NCI-H1105 (cell line): ENCODE measurements at places on chromosomes 2 and 18.

DNA sequence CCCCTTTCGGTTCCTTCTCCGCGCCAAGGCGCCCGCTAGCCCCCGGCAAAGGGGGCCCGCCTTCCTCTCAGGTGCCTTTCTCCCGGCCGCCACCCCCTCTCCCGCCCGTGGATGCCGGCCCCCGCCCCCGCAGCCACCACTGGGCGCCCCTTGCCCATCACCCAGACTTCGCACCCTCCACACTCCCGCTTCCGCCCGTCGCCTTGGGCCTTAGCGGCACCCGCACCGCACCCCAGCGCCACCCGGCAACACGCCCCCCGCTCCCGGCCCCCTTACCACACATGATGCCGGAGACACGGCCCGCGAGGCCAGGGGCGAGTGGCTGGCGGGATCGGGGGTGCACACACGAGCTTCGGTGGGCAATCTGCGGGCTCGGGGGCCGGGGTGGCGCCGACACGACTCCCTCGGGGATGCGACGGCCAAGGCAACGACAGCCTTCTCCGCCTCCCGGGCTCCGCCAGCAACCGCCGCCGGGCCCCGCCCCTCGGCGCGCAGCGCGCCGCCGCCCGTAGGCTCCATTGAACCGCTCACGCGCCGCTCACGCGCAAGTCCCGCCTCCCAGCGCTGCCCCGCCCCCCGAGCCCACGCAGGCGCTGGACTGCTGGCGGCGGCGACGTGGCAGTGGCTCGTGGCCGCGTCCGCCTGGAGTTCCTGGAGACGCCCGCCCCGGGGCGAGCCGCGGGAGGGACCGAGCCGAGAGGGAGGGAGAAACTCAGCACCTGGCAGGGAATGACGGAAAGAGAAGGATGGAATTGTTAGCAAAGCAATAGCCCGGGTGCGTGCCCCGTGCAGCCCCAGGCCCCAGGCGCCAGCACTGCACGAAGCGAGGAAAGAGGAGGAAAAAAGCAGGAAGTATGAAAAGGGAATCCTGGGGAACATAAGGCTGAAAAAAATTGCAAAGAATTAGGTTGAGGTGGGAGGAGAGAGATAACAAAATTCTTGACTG, at the start of gene GFPT1:
Gene GFPT1 (minus strand): TSS at position 439 of the 946 bp plus-strand sequence. CDS start 156 bp downstream, at position 283.
- peak; percentile 88 for DNase-seq

DNA sequence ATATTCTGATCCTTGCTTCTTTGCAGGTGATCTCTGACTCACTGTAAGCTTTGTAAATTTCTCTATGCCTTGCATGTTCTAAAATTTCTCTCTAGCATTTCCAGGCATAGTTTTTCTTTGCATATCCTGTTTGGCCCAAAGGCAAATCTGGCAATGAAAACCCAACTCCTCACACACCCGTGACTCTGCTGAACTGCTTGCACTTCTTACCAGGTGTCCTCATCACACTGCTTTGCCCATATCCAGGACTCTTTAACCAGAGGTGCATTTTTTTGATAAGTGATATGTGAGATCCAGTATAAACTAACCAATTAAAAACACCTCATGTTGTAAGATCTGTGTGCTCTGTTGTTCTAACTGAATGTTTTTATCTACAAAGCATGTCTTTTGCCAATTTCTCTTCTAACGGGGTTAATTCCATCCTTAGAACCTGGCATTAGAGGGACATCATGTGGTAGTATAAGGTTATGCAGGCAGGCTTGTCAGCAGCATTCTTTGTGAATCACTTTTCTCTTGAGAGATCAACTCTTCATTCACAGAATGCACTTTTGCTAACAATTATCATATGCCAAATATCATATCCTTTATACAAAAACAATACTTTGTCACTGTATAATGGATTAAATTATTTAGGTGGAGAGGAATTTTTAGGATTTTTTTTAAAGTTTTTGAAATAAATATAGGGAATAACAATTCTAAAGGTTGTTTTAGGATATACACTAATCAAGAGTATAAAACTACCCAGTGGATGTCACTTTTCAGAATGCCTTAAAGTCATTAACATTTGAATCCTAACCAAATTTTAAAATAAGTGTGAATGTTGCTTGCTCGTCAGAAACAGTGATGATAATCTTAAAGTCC, 20.8 kb upstream of the TMX3 start:
- peak; percentile 15 for DNase-seq

GRCh38 chr2:39275016-39275415, 31.2 kb upstream of the CDKL4 start:
- DNase-seq: no peak

DNA sequence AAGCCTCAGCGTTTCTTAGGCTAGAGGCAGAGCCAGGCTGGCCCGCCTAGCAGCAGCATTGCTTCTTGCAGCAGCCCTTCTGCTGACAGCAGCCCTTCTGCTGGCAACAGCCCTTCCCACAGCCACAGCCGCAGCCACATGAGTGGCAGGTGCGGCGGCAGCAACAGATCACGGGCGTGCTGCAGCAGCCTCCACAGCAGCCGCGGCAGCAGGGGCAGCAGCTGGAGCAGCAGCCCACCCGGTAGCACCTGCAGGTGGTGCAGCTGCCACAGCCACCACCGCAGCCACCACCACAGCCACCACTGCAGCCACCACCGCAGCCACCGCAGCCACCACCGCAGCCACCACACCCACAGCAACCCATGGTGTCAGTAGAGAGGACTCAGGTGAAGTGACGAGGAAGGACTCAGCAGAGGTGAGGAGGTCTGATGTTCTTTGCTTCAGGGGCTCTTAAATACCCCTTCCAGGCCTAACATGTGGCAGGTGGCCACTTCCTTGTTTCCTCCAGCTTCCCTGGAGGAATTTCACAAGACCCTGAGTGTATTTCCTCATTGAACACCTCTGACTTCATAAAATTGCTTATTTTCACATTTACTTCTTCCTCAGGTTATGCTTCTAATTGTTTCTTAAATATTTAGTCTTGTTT, at the start of gene SCYGR6:
Gene SCYGR6 (minus strand): TSS at position 364 of the 646 bp plus-strand sequence. CDS start 0 bp downstream, at position 364.
- no peak for DNase-seq

- DNase-seq: no peak
Measured at GRCh38 chr2:178273787-178274360, 79.6 kb downstream of the OSBPL6 start.

DNA sequence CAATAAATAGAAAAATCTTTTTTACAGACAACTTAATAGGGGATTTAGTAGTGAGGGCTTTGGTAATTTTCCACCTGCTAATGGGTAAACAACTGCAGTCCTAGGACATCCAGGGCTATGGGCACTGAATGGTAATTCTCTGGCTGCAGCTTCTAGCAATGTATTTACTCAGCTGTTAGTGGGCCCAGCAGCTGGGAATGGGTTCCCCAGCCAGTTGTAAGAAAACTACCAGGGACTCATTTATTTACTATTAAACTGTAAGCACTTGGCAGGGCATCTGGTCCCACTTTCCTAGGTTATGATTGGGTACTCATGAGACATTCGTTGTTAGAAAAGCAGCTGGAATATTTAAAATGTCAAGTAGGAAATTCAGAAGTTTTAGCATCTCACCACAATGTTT, 363.8 kb upstream of the TRIB2 start:
- peak; percentile 75 for DNase-seq

DNA sequence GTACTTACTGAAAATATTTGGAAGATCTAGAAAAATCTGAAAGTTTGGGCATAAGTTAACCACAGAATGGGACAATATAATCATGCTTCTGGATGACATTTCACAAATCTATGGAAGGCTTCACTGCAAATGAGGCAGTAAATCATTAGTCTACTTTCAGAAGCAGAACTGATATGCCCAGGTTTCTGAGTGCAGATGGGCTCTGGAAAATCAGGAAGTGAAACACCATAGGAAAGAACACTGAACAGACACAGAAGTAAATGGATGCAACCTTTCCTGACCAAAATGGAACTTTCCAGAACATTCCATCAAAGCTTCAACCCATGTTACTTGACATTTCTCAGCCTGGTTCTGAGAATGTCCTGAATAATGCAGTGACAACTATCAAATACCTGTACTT, 55.1 kb downstream of the KCNG3 start:
- DNase-seq: no peak

DNA sequence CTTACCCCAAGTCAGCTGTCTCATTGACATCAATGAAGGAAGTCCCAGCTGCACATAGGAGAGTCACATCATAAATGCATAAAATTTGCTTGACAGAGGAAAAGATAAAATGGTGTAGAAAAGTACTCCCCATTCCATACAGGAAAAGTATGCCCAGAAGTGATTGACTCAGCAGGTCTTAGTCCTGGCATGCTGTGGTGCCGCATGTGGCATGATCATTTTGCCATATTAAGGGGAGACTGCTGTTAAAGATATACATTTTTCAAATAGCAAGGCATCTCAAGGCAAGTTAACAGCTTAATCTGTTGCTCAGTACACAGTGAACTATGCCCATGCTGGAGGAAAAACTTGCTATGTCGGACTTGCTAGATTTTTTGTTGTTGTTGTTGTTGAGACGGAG, 8.1 kb downstream of the COPS7B start:
- DNase-seq: no peak

GRCh38 chr2:169160926-169161481, 91.6 kb downstream of the DHRS9 start:
- no peak for DNase-seq

GRCh38 chr2:160474891-160475787, 18.5 kb downstream of the RBMS1 start:
- DNase-seq: no peak

DNA sequence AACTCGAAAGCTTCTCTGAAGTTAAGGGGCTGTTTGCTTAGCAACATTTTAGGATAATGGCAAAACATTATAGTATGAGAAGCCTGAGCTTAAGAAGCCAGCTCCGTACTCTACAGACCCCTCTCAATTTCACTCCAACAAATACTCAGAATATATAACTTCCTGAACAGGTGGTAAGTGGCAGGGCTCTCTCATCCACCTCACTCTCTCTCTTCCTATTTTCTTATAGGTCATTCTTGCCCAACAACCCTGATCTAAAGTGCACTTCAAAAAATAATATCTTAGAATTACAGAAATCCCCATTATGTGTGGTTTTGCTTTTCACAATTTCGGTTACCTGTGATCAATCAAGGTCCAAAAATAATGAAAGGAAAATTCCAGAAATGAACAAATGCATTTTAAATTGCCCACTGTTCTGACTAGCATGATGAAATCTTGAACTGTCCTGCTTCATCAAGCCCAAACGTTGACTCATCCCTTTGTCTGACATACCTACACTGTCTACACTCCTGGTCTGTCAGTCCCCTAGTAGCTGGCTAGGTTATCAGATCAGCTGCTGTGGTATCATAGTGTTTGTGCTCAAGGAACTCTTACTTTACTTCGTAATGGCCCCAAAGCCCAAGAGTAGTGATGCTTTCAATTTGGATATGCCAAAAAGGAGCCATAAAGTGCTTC, 122.8 kb upstream of the COL5A2 start:
- DNase-seq: no peak

DNA sequence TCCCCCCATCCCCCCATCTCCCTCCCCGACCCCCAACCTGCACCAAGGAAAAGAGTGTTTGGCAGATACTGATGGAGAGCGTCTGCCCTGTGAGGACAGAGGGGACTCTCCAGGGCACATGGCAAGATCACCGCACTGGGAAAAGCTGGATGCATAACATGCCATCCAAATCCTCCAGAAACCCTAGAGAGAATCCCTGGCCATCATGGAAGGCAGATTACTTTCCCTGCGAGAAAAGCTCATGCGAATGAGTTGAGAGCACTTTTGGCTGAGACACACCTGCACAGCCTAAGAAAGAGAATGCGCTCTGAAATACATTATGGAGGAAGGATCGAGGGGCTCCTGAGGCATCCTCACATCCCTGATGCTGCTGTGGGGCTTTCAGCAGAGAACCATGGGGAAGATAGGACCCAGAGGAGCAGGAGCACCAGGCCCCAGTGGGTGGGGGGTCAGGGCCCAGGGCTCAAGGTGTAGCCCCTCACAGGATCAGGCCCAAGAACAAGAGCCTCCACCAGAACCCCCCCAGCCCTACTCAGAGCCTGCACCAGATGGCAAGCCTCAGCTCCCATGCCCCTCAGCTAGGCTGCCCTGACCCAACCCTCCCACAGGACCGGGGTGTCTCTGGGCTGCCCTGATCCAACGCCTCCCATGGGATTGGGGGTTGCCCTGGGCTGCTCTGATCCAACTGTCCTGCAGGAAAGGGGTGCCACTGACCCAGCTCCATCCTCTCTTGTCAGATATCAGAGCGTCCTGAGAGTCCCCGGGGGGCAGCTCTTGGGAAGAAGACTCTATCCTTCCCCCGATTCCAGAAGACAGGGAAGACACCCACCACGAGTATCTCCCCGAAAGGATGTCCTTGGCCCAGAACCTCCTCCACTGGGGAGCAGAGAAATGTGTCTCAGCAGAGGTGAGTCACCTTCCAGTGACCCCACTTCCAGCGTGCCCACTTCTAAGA, 153.4 kb downstream of the NDUFA10 start:
- DNase-seq: no peak

GRCh38 chr18:69778680-69779079, 169.0 kb downstream of the CD226 start:
- no peak for DNase-seq

DNA sequence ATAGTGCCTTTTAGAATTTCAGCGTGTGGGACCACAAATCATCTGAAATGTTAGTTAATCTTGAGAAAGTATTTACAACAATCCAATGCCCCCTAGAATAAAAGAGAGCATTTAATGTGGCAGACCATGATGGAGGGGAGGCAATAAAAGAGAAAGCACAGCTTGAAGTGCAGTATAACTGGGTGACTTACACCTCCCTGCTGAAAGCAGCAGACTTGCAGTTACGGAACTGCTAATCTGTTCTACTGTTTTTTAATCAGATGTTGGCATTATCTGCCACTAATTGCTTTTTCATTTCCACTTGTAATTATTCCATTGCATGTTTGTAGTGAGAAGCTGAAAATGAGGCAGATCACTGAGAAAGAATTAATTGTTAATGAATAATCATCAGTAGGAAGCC, 130.5 kb upstream of the ITGA4 start:
- no peak for DNase-seq

GRCh38 chr2:53964987-53965687, 5.7 kb downstream of the PSME4 start:
- DNase-seq: no peak

DNA sequence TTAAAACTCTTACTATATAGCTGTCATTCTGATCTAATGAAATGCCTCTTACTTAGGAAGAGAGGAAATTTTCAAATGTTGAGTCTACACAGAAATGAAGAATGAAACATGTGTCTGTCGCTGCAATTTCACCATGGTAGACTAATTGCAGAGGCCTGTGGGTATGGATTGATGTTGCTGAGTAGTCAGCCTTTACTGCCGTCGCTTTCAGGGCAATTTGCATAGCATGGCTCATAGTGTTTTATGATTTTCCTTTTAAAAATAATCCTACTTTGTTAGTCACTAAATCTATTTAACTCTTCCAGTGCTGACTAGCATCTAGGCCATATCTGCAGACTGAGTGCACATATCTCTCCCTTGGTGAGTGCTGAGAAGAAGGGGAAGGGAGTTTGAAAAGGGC, 819.2 kb downstream of the SATB2 start:
- DNase-seq: no peak

- no peak for DNase-seq
Measured at GRCh38 chr2:173126819-173127218, 51.2 kb downstream of the MAP3K20 start.

DNA sequence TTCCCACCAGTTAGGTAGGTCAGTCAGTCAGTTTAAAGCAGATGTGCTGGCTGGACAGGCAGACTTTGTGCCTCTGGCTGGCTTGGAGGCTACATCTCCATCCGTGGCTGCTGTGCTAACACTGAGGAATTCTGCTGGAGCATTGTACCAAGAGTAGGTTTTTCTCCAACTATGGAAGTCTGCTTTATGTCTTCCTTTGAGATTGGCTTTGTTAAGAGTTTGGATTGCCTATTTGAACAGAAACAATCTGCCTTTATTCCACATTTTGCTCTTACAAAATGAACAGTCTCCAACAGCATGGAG, 46.7 kb downstream of the WDR75 start:
- no peak for DNase-seq

- DNase-seq: no peak
Measured at GRCh38 chr2:191280290-191280689, 35.1 kb downstream of the MYO1B start.
